ENCODE measurements at places on chromosomes 5 and 9.

DNA sequence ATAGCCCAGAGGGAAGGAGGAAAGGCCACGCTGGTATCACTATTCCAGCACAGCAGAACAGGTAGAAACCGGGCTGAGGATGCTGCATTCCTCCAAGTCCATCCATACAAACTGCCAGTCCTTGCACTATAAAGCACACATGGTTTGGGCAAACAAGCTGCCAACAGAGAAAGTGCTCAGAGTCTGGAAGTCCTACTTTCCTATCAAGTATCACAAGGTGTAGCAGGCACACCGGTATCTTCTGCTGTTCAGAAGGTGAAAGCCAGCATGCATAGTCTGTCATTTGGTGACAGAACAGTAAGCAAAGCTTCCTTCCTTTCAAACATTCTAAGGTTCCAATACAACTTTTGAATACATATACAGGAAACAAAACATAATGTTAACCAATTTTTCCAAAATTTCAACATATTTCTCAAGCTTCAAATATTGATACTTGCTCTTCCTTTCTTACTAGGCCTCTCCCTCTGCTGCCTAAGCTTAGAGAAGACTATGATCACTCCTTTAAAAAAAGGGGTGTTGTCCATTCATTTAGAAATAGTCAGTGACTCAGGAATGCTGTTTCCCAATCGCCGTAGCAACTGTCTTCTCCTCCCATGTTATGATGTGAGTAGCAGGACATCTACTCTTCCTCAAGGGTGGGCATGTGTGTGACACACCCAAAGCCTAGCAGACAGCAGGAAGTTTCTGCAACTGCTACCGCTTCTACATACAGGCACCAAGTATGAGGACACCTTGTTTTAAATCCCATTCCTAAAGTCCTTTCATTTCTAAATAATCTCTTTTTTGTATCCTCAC, 14.7 kb downstream of the DIAPH1 start:
- no peak for DNase-seq

- DNase-seq = peak; percentile 0
Measured at GRCh38 chr9:91978740-91979414, 28.8 kb upstream of the ROR2 start.

DNA sequence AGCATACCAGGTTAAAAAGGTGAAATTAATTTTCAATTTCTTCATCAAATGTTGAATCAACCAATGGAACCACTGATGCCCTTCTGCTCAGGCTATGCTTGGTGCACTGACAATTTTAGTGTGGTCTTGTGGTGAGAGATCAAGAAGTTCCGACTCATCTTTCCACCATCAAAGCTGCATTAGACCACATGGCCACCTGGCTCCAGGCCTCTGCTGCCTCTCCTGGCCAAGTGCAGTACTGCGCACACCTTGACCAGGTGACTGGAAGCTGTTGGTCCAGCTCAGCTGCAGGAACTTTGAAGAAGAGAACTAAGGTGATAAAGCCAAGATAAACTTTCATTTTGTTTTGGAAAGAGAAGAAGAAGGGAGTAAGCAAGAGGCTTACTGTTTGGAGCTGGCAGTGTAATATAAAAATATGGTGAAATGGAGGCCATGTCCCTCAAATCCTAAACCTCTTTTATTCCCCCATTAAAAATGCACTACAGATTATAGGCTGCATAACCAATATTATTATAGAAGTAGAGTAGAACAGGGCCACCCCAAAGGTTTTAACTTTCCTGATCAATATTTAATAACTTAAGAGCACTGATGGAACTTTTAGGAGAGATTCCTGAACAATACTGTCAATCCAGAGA, 315.5 kb upstream of the C9orf72 start:
- no peak for DNase-seq

GRCh38 chr9:119544492-119544891, 175.3 kb upstream of the BRINP1 start:
- no peak for DNase-seq

DNA sequence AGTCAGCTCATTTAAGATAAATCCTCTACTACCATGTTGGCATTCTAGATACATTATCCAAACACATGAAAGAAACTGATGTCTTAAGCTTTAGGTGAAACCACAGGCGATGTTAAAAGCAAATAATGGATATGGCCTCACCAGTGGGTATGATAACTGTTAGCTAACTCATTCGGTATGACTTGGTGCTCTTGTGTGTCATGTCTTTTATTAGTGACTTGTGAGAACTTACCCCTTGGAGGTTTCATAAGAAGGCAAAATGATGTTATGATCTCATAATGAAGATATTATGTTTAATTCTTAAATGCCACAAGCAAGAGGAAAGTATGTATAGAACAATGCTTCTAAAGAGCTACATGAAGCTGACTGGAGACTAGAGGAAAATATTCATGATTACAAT, 1227.0 kb downstream of the EFNA5 start:
- DNase-seq = no peak

GRCh38 chr5:144183254-144183889, 12.7 kb downstream of the KCTD16 start:
- peak; percentile 32 for DNase-seq
